Spleen (tissue), 13 donors: ENCODE measurements at places on chromosomes 6 and 20.

DNA sequence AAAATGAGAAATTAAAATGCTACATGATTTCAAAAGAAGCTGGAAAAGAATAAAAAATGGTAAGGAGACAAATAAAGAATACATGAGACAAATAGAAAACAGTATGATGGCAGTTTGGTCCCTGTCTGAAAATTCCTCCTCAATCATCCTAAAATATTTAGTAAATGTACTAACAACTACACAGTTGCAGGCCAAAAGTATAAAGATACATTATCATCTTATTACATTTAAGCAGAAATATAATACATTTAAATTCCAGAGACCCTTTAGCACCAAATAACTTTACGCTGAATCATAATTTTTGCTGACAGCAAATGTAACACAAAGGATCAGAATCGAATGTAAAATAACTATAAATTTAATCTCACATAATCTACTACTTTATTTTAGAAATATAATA, 4.4 kb downstream of the HMGCLL1 start:
- DNase-seq = no peak

GRCh38 chr6:150403458-150404246, 34.8 kb downstream of the IYD start:
- DNase-seq = no peak

DNA sequence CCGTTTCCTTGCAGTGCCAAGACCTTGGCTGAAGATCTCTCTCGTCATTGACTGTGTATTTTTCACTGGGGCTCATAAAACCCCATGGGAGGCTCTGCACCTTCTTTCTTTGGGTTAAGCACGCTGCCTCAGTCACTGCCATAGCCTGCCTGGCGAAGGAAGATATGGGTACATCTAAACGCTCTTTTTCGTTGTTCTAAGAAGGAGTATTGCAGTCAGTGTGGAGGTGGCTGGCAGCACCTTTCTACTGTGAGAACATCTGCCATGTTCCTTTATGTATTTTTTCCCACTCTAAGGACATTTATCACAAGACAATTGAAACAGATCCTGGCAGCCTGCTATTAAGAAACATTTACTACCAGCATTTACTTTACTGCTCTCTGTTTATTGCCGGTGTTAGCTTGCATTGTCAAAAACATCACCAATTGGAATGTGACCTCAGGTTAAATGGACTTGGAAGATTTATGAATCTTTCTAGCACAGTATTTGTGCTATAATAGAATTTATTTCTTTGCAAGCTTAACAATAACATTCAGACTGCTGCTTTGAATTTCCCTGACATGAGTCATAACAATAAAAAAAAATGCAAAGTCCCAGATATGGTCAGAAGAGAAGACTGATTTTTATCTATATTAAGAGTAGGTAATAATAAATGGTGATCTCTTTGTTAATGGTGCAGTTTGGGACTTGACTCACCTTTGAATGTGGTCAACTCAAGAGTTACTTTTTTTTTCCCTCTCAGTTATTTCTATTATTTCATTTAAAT, 62.2 kb upstream of the CLDN20 start:
- no peak for DNase-seq

GRCh38 chr6:24140591-24140990, 14.6 kb downstream of the NRSN1 start:
- no peak for DNase-seq

DNA sequence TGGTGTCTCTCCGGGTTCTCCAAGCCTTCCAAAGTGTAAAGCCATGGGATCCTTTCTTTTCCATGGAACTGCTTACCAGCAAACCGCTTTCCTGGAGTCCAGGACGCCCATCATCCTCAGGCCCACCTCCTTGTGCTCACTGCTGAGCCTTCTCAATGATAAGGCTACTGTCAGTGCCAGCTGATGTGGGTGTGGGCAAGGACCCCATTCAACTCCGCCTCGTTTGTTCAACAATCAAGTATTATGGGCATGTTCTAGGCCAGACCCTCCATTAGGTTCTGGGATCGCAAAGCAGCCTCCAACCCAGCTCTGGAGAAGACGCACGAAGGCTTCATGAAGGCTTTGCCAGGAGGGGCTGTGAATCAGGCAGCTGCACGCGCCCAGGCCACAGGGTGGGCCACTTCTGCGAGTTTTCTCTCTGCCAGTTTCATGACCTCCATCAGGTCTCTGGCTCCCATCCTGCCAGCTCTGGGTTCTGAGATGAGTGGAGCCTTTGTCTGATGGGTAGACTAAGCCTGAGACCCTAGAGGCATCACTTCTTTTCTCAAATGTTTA, 177.1 kb downstream of the MRPL14 start:
- peak; percentile 51 for DNase-seq

- peak; percentile 88 for DNase-seq
These were observed 33.0 kb downstream of the HNF4A start for GRCh38 chr20:44388466-44389023.

GRCh38 chr20:13105864-13106457, 97.2 kb downstream of the SPTLC3 start:
- no peak for DNase-seq

GRCh38 chr20:51126337-51126736, 103.4 kb upstream of the KCNG1 start:
- no peak for DNase-seq

DNA sequence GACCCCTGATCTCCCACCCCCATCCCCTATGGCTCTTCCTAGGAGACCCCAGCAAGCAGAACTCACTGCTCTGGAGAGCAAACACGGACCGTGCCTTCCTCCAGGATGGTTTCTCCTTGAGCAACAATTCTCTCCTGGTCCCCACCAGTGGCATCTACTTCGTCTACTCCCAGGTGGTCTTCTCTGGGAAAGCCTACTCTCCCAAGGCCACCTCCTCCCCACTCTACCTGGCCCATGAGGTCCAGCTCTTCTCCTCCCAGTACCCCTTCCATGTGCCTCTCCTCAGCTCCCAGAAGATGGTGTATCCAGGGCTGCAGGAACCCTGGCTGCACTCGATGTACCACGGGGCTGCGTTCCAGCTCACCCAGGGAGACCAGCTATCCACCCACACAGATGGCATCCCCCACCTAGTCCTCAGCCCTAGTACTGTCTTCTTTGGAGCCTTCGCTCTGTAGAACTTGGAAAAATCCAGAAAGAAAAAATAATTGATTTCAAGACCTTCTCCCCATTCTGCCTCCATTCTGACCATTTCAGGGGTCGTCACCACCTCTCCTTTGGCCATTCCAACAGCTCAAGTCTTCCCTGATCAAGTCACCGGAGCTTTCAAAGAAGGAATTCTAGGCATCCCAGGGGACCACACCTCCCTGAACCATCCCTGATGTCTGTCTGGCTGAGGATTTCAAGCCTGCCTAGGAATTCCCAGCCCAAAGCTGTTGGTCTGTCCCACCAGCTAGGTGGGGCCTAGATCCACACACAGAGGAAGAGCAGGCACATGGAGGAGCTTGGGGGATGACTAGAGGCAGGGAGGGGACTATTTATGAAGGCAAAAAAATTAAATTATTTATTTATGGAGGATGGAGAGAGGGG, 1.4 kb downstream of the LTA start:
- DNase-seq = peak; percentile 58

GRCh38 chr20:46438156-46438750, 31.8 kb upstream of the ELMO2 start:
- no peak for DNase-seq

DNA sequence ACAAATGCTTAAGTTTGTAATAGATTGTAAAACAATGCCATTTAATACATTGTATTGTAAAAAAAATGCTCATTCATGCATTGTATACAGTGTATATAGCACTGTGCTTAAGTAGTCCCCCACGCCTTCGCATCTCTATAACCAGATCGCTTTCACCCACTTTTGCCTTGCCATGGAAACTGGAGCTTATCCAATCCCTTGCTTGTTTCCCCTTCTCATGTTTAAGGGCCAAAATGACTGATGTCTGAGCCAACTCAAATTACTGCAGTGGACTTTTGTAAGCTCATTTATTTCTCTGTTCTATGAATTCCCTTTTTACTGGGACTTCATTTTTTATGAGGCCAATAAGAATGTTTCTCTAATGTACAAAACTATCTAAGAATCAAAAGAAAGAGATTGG, 730.9 kb upstream of the GJE1 start:
- DNase-seq = no peak

DNA sequence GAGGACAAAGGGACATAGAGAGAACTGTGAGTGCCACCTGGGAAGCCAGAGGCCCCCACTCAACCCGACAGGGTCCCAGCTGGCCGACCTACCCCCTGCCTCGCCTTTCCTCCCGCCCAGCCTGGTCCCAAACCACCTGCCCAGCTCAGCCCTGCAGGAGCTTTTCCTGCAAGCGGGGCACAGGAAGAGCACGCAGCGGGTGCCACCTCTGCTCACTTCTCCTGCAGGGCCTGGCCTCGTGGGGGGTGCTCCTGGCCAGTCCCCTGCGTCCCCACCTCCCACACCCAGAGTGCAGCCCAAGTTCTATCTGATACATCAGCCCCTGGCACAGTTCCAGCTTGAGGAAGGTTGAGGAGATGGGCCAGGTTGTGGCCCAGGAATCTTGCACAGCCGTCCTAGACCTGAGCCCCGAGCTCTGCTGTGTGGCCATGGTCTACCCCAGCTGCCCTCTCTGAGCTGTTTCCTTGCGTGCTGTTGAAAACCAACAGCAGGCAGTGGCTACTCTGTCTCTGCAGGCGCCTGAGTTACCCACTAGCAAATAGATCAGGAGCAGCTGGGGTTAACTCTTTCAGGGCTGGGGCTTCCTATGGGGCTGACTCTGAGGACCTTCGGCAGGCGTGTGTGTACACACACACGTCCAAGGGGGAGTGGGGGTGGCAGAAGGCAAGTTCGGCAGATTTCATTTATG, 1.7 kb downstream of the NECAB3 start:
- no peak for DNase-seq

GRCh38 chr6:49531774-49532569, 18.5 kb upstream of the C6orf141 start:
- DNase-seq = no peak

DNA sequence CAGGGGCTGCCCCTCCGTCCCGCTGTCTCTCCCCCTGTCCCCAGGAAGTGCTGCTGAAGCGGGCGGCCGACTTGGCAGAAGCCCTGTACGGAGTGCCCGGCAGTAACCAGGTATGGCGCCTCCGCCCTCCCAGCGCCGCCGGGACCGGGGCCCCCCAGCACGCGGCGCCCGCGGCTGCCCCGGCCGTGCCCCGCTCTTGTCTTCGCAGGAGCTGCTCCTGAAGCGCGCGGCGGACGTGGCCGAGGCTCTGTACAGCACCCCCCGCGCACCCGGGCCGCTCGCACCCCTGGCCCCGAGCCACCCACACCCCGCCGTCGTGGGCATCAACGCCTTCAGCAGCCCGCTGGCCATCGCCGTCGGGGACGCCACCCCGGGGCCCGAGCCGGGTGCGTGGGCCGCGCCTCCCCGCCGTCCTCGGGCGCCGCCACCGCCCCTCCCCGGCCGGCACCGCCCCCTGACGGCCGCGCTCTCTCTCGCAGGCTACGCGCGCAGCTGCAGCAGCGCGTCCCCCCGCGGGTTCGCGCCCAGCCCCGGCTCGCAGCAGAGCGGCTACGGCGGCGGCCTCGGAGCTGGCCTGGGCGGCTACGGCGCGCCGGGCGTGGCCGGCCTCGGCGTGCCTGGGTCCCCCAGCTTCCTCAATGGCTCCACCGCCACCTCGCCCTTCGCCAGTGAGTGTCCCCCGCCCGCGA, 48.4 kb downstream of the CPXM1 start:
- DNase-seq = peak; percentile 83

DNA sequence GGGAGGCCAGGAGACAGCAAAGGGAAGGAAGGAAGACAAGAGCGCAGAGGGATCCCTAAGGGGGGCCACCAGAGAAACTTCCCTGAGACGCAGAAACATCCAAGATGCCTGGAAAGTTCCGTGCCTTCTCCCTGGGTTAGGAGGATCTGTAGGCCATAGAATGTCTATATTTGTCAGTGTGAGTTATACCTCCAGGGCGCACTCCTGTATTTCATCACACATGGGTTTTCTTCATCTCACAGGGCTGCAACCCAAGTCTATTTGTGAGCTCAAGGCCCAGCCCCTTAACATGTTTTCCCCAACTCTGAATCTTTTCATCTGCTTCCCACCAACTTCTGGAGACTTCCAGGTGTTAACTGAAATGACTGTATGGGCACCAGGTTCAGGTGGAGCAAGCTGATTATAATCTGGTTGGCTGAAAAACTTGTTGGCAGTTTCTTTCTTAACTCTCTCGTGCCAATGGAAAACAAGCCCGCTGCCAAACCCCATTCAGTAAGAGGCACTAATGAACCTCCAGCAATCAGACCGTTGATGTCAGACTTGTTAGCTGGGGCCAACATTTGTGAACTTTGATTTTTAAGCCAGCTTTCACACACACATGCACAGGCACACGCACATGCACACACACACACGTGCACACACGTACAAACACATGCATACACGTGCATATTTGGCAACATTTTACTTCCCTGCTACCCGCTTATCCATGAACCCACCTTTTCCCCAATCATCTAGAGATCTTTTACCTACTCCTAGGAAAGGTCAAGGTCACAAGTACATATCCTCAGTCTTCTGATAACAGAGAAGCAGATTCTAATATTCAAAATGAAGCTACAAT, 247.5 kb upstream of the GMDS start:
- DNase-seq = no peak

GRCh38 chr20:16292226-16292880, 280.9 kb downstream of the KIF16B start:
- no peak for DNase-seq
